GOT3 (cell line): ENCODE measurements at places on chromosomes 12 and 14.

GRCh38 chr12:67599691-67600090, 48.9 kb upstream of the DYRK2 start:
- DNase-seq = no peak

DNA sequence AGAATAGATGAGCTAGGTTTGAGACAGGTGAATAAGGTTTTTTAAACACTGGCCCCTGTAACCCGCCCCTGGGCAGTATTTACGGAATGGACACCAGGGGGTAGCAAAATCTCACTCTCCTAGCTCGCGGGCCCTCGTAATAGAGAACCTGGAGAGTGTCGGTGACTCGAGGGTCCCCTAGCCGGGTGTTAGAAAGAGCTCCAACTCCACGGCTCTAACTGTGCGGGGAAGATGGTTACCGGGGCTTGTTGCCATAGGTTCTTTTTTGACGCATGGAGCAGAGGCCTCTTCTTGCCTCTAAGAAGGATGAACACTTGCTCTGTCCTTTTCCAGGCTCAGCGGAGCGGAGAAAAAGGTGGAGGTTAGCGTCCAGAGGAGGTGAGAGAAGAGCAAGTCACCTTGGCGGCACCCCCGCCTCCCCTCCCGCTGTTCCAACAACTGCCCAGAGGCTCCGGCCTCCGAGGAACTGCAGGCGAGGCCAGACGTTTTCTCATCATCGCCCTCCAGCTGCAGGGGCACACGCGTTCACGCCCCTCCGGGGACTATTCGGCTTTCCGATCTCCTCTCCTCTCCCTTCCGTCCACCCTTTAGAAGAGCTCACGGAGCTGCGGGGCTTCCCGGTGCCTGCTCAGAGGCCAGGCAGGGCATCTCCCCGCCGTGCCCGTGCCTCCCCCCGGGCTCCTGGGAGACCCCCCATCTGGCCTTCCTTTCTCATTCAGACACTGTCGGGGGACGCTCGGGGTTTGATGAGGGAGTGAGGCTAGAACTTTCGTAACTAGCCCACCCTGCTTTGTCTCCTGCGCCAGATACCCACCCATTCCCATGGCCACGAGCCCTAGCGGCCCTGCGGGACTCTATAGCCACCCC, 1.4 kb upstream of the ARHGEF40 start:
- DNase-seq = no peak

GRCh38 chr12:97601934-97602720, 139.5 kb downstream of the RMST start:
- DNase-seq = no peak

DNA sequence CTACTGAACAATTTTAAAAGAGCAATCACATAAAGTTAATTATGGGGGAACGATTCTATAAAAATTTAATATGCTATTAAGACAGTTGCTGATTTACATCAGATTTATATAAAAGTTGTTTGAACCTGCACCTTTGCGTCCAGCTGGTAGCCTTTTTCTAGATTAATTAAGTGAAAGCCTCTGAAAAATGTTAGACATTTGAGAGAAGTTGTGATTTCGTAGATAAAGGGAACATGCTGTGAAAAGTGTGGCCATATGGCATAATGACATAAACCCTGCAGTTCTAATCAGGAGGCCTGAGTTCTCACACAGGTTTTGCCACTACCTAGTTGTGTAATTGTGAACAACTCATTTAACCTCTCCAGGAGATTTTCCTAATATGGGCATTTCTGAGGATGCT, 187.2 kb downstream of the TMTC2 start:
- no peak for DNase-seq
